Activated CD4-positive, alpha-beta T cell treated with anti-CD3 and anti-CD28 coated beads, Interleukin-2, Interleukin-4, amounts not matched to agents 100 ng/mL and 50 ng/mL, durations not matched to agents 16 hours and 8 hours (primary cell): ENCODE measurements at places on chromosomes 5 and 9.

- no peak for DNase-seq
Measured at GRCh38 chr5:113255579-113256386, 179.0 kb downstream of the TSSK1B start.

DNA sequence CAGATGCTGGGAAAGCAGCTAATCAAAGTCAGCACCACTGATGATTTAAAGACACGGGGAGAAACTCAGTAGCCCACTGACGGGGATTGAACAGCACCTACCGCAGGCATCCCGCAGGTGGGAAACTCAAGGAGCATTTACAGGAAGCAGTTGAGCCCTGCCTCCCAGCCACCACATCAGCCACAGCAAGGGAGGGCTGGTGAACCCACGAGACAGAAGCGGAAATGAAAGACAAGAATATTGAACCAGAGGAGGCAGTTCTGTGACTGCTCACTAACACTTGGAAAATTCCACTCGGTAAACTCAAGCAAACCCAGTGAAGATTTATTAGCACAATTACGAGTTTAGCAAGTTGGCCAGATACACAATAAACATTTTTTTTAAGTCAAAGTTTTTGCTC, 10.6 kb upstream of the FAM163B start:
- peak; percentile 18 for DNase-seq

- DNase-seq, result no peak
Measured at GRCh38 chr5:127665641-127666040, 16.8 kb downstream of the CTXN3 start.

- no peak for DNase-seq
Measured at GRCh38 chr9:113946496-113947115, 70.5 kb downstream of the ZNF618 start.

GRCh38 chr5:111211341-111211740, 12.8 kb upstream of the CAMK4 start:
- DNase-seq, result peak; percentile 36

DNA sequence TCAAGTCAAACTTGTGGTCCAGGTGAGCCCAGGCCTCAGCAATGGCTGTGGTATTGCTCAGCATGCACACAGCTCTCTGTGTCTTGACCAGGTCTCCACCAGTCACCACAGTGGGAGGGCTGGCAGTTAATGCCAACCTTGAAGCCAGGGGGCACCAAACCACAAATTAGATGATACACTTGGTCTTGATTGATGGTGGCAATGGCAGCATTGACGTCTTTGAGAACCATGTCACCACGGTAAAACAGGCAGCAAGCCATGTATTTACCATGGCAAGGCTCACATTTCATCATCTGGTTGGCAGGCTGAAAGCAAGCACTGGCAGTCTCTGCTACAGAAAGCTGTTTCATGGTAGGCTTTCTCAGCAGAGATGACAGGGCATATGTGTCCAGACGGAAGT, 40.0 kb downstream of the NIM1K start:
- DNase-seq, result peak; percentile 23

DNA sequence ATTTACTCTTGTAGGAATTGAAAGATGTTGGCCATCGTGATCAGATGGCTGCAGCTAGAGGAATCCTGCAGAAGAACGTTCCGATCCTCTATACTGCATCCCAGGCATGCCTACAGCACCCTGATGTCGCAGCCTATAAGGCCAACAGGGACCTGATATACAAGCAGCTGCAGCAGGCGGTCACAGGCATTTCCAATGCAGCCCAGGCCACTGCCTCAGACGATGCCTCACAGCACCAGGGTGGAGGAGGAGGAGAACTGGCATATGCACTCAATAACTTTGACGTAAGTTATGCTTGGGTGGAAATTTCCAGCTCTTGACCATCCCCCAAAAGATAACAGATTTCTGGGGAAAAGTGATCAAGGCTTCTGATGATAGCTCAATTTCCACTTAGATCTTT, 50.6 kb downstream of the LRRTM2 start:
- DNase-seq, result no peak

DNA sequence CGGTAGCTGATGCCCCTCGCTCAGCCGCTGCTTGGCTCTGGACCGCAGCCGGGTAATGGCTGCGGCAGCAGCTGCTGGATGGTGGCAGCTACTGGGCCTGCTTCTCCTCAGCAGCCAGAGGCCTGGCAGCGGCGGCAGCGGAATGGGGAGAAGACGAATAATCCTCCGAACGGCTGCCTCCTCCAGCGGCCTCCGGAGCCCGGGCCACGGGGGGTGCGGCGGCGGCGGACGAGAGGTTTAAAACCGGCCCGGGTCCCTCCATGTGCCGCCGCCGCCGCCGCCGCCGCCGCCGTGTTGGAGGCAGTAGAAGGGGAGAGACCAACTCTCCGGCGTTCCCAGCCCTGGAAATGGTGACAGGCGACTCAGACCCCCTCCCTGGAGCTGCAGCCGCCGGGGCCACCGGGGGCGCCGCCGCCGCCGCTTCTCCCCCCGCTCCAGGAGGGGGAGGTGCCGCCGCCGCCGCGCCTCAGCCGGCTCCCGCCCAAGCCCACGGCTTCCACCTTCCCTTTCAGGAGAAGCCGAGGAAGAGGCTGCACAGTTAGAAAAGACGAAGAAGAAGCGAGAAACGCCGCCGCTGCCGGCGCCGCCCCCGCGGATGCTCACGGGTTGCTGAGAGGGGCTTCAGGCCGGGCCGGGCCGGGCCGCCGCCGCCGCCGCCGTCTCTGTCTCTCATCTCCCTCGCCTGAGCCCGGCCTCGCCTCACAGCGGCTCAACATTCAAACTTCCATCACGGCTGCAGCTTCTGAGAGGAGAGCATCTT, 118.4 kb upstream of the PRSS3 start:
- no peak for DNase-seq

GRCh38 chr5:132629230-132629944, 28.6 kb upstream of the IL13 start:
- no peak for DNase-seq

- no peak for DNase-seq
Measured at GRCh38 chr9:100104314-100104713, 5.3 kb downstream of the INVS start.

DNA sequence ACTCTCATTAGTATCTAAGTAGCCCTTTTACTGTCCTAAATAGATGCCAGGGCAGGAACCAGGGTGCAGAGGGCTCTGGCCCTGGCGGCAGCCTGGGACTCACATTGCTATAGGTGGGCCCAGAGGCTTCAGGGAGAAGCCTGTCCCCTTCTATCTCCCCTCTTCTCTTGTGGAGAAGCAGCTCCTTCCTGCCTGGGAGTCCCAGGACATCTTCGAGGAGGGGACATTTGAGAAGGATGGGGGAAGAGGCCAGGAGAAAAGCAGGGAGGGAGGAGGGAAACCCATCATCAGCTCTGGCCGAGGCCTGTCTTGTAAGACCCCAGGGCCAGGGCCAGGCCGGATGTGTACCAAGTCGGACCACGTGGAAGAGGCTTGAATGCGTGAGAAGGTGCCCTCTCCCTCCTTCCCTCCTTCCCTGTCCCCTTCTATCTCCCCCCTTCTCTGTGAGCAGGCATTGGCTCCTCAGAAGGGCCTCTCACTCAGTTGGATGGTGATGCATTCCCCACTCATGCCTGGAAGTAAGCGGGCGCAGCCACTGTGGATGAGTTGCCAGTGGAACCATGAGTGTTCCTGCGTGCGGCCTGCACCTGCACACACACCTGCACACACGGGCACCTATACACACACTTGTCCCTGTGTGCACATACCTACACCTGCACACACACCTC, 20.7 kb upstream of the LPCAT1 start:
- no peak for DNase-seq

DNA sequence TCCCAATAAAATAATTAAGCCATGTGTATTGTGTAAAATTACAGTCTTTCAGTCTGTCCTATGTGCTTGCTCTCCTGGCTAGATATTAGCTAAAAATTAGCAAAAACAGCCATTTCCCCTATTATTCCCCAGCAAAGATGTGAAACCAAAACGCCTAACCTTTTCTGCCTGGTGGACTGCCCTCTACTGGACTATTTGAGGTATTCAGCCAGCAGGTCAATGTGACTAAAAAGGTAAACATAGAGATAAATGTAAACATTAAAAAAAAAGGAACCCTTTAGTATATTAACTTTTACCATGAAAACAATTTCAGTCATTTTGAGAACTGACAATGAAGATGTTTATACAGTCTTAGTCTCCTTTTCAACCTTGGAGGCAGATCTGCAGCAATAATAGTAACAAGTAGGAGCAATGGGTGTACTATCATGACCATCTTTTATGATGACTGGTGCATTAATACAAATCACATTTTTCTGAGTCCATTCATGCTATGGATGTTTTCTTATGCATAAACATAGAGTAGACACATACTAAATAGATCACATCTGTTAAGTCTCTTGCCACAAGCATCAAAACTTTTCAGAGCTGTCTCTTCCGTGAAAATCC, 10.1 kb downstream of the ATG12 start:
- DNase-seq, result peak; percentile 39
